Mucosa of gallbladder (tissue), 1 donor: ENCODE measurements at places on chromosomes 16 and 17.
A peak's percentile ranks its signal among the peaks of the same experiment; 100 is the strongest.

GRCh38 chr16:27027971-27028370 is 38.8 kb upstream of the C16orf82 start:
- DNase-seq = no peak

- no peak for DNase-seq
These were observed 2.3 kb upstream of the IL4R start for GRCh38 chr16:27311448-27311830.

- no peak for DNase-seq
These were observed 19.9 kb downstream of the TNRC6A start for GRCh38 chr16:24749310-24749709.

GRCh38 chr17:1630662-1631061 is 2.0 kb upstream of the SLC43A2 start:
- no peak for DNase-seq

GRCh38 chr16:65316808-65317207 is 194.9 kb upstream of the CDH11 start:
- DNase-seq = no peak

DNA sequence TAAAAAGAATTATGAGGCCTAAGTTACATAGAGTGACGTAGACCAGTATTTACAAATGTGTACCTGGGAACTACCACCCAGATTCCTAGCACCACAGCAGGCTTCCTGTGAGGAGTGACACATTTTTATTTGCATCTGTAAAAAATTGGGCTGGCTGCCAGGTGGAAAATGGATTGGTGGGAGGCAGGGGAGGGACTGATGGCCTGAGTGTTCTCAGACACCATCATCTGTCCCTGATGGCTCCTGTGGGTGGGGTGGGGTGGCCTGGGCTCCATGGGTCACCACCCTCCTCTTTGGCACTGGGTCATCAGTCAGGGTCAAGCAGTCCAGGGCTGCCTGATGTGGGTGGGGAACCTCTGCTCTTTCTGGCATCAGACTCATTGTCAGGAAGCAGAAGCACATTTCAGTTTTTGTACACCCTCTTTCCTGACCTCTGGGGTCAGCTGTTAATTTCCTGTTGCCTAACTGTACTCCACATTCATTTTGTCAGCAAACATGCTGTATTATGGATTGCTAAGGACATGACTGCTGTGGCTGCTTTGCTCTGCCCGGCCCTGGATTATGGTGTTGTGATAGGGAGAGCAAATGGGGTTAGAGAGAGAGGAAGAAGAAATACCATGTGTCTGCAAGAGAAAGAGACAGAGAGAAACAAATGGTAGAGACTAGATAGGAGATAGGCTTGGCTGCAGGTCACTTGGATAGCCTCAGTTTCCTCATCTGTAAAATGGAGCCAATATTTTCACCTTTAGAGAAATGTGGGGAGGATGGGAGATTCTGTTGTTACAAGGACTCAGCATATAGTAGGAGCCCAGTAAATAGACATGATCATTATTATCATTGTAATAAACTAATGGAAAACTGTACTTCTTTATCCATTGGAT is 11.6 kb upstream of the MFAP4 start:
- DNase-seq = no peak

DNA sequence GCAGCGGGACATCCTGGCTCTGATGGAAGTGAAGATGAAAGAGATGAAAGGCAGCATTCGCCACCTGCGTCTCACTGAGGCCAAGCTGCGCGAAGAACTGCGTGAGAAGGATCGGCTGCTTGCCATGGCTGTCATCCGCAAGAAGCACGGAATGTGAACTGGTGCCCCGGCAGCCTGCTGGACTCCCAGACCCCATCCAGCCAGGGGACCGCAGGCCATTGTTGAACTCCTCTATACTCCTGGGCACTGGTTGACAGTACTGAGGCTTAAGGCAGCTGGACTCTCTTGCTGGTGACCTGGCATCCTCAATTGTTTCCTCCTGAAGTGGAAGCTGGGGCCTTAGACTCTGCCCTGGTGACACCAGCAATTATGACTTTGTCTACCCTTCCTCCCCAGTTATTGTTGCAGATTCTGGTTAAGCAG is 1.2 kb downstream of the THAP11 start:
- no peak for DNase-seq

GRCh38 chr17:79188048-79188447 is 113.4 kb downstream of the ENGASE start:
- DNase-seq = no peak

GRCh38 chr17:74780443-74781238 is 4.5 kb upstream of the NAT9 start:
- peak; percentile 34 for DNase-seq

GRCh38 chr17:70968302-70968701 is 799.0 kb downstream of the KCNJ2 start:
- no peak for DNase-seq

GRCh38 chr17:17384961-17385360 is 81.8 kb downstream of the NT5M start:
- no peak for DNase-seq

DNA sequence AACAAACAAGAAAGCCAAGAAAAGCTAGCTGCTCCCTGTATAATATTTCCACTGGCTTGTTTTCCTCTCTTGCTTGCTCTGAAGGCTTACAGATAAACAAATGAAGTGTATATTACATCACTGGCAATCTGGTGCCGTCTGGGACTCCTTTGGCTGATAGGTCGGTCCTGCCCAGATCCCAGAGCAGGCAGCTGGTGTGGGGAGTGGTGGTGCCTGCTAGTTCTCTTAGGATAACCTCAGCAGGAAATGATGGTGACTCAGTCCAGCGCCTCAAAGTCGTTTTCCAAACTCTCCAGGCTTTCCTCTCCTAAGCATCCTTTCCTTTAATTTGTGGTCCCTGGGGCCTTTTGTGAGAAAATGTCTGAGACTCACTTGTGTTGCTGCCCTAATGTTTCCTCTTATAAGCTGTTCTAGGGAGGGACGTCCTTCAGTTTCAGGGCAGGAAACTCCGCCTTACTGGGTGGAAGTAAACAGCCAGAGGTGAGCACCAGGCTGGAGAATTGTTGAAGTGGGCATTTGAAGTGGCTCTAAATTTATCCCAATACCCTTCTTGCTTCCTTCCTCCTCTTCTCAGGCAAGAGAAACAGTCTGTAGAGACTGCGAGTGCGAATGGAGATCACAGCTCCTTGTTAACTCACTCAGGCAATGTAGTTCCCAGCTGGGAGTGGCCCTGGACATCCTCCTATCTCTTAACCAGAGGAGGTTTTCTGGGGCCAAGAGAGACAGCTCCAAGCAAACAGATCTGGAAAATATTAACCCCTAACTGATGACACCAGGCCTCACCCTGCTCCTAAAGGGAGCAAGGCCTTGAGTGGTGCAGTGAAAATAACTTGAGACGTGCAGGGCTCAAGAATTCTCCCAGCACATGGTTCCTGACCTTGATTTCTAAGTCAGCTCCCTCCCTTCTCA is 34.9 kb downstream of the CD300LF start:
- DNase-seq = peak; percentile 22

DNA sequence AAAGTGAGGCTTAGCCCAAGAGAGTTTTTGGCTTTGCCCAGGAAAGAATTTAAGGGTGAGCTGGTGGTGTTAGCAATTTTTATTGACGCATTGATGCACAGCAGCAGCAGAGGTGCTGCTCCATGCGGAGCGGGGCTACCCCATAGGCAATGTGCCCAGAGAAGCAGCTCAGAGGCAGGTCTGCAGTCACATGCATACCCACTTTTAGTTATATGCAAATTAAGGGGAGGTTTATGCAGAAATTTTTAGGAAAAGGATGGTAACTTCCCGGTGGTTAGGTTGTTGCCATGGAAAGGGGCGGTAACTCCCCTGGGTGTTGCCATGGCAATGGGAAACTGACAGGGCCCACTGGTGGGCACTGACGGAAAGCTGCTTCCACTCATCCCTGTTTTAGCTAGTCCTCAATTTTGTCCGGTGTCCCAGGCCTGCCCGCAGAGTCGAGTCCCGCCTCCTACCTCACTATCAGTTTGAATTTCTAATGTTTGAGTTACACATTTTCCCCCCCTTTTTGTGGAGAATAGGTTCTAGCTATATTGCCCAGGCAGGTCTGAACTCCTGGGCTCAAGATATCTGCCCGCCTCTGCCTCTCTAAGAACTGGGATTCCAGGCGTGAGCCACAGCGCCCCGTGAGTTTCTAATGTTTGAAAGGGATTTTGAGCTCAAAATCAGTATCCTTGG is 10.4 kb upstream of the GJD3 start:
- no peak for DNase-seq

GRCh38 chr17:2198927-2199326 is 104.7 kb downstream of the SMG6 start:
- no peak for DNase-seq

GRCh38 chr16:49816875-49817274 is 39.0 kb downstream of the ZNF423 start:
- no peak for DNase-seq

DNA sequence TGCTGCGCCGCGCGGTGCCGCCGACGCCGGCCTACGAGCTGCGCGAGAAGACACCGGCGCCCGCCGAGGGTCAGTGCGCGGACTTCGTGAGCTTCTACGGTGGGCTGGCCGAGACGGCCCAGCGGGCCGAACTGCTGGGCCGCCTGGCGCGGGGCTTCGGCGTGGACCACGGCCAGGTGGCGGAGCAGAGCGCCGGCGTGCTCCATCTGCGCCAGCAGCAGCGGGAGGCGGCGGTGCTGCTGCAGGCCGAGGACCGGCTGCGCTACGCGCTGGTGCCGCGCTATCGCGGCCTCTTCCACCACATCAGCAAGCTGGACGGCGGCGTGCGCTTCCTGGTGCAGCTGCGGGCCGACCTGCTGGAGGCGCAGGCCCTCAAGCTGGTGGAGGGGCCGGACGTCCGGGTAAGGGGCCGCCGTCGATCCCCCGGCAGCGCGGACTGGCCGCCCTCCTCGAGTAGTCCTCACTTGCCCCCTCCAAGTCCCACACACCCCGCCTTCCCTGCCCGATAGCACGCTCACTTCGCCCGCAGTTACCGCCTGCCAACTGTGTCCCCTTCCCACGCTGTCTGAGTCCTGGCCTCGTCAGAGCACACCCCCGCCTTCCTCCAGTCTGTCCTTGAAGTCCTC is 470 bp downstream of the MLYCD start:
- peak; percentile 22 for DNase-seq
